ENCODE measurements at places on chromosomes 5 and 9.

DNA sequence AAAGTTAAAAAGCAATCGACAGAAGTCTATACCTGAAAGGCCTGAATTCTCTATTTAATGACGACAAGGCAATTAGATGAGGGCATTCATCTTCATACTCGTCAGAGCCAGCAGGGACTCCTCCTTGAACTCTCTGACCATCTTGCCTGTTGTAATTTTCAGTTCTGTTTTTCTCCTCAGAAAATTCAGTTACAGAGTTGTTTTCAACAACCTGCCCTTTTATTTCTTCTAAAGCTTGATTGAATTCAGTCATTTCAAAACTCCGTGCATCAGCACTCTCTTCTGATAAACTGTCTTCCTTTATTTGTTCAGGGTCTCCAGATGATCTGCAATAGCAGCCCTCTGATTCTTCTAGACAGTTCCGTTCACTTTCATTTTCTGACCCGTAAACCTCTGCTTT lies 15.6 kb downstream of the RIOK2 start:
- no peak for DNase-seq

DNA sequence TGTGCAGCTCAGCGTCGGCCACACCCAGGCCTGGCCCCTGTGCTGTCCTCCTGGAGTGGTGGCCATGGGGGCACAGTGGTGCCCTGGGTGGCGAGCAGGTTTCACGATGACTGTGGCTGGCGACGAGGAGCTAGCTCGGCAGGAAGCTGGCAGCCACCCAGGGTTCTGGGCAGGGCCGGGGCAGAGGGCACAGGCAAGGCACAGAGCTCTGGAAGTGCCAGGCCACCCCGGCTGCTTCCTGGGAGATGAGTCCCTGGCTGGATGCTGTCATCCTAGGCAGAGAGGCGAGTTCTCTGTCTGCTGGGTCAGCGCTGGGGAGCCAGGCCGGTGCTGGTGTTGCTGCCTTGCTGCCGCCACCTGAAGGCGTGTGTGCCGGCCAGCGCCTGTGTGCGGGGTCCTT lies 51.7 kb downstream of the RXRA start:
- peak; percentile 5 for DNase-seq

GRCh38 chr5:140043508-140043872 lies 391 bp upstream of the NRG2 start:
- no peak for DNase-seq

DNA sequence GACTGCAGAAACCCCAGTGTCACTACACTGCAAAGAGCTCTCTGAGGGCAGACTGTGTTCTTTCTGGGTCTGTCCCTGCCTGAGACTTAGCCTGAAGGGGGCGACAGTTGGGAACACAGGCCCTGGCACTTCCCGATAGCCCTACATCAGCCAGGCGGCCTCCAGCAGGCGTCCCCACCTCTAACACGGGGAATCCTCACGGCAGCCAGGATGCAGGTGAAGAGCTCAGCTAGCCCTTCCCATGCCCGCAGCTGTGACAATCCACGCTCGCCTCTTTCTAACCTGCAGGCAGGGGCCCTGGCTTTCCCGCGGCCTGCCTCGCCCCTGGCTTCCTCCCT lies 5.9 kb downstream of the MED22 start:
- DNase-seq = no peak

GRCh38 chr5:6483880-6484382 lies 35.3 kb downstream of the UBE2QL1 start:
- no peak for DNase-seq

DNA sequence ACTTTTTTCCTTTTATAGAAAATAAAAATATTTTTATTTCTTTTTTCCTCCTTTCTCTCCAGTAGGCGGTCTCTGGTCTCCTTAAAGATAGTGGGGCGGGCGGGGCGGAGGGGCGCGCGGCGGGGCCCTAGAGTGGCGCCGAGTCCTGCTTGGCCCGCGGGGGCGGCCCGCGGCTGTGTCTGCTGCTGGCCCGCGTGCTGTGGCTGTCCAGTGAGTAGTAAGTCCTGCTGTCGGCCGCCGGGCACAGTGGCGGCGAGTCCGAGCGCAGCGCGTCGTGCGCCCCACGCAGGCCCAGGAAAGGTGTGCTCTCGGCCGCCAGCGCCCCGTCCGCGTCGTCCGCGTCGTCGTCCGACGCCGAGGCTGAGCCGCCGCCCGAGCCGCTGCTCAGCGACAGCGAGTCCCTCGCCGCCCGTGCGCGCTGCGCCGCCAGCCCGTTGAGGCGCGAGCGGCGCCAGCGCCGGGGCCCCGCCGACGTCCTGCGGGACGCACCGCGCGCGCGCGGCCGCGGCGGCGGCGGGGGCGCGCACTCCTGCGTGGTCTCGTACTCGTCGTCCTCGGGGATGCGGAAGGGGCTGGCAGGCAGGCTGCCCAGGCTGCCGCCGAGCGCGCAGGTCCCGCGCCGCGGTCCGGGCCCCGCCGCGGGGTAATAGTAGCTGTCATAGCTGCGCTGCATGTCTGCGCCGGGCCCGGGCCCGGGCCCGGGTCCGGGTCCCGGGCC lies 52.3 kb downstream of the PSD2 start:
- DNase-seq = no peak

- no peak for DNase-seq
Observed at GRCh38 chr5:36722900-36723299, 116.5 kb downstream of the SLC1A3 start.

DNA sequence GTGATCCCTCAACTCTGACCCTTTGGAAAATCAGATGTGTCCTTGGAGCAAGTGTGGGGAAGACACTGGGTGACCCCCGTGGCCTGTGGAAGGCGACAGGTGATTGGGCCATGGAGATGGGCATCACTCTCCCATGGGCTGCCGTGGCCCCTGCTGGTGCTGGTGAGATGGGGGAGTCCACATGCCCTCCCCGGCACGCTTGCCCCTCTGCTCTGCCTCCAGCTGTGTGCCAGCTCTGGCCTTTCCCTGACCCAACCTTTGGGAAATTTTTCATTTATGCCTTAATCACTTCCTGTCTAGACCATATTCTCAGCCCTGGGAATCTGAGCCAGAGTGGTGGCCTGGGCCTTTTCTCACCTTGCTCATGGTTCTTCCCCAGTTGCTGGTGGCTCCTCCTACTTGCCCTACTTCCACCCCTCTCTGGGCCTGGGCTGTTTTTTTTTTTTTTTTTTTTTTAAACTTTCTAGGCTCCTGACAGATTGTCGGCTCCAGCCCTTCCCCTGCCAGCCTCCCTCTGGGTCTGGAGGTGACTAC lies 56.6 kb downstream of the RGS3 start:
- DNase-seq = no peak

DNA sequence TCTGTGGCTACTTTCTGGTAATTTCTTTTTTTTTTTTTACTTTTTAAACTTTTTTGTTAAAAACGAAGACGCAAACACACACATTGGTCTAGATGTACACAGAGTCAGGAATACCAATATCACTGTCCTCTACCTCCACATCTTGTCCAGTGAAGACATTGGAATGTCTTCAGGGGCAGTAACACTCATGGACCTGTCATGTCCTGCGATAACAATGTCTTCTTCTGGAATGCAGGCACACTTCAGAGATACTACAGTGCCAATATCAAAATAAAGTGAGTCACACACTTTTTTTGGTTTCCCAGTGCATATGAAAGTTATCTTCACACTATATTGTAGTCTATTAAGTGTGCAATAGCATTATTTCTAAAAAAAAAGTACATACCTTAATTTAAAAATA lies 175.9 kb downstream of the ARRDC3 start:
- DNase-seq = peak; percentile 41

- DNase-seq = no peak
Observed at GRCh38 chr5:91642581-91642980, 259.5 kb upstream of the ARRDC3 start.

DNA sequence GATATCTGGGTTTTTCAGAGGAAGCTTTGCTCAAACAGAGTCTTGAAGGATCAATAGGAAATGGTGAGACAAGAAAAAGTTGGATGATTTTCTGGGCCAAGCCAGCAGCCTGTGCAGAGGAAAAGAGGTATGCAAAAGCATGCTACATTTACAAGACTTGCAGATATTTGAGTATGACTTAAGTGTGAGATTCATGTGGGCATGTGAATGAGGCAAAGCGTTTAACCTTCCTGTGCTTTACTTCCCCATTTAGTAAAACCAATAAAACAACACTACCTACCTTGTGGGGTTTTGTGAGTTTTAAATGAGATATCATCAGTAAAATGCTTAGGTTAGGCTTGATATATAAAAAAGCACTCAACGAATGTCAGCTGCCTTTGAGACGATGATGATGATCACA lies 58.1 kb downstream of the PIP5K1B start:
- no peak for DNase-seq

DNA sequence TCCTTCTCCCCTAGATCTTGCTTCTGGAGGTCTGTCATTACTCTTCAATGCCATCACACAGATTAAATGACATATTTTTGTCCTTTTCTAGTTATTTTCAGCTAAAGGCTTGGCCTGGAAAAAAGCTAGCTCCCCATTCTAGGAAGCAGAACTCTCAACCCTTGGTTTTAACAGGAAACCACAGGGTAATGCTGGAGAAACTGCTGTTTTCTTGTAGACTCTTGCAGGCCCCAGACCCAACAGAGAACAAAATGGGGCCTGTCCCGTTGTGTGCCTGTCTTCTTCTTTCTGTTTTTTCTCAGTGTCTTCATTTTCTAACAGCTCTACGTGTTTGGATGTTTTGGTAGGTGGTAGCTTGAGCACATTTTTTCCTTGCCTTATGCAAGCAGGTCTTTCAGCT lies 21.5 kb downstream of the DCANP1 start:
- no peak for DNase-seq
